ENCODE measurements at places on chromosomes 7 and 10.

GRCh38 chr10:1540144-1540543, 197.2 kb downstream of the ADARB2 start:
- DNase-seq = no peak

DNA sequence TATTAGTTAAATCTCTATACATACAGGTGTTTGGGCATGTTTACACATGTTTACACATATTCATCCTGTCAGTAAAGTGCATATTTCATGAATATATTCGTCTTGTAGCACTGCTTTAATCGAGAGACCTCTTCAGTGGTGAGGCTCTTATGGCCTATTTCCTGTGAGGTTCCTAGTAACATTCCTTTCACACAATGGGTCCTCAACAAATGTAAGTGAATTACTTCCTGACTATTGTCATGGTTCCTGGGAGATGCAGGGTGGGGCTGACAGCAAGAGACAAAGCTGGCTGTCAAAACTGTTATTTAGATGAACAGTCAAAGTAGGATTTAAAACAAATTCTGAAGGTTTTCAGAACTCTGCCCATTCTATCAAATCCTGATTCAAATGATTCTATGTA, 12.4 kb upstream of the SEMA3A start:
- no peak for DNase-seq

DNA sequence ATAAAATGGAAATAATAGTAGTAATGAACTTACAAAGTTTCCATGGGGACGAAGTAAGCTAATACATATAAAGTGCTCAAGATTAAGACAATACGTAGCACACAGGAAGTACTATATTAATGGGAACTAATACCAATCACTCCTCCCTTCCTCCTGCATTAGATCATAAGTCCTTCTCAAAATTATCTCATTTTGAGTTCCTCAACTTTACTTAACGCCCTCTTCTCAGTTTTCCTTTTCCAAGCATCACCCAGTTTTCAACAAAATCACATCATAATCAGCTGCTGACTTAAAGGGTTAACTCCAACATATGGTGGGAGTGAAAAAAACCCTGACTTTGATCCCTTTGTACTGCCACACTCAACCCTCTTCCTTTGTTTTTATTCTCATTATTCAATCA, 24.4 kb downstream of the JMJD1C start:
- no peak for DNase-seq

- DNase-seq = no peak
Observed at GRCh38 chr10:119546009-119546408, 3.5 kb upstream of the RGS10 start.

DNA sequence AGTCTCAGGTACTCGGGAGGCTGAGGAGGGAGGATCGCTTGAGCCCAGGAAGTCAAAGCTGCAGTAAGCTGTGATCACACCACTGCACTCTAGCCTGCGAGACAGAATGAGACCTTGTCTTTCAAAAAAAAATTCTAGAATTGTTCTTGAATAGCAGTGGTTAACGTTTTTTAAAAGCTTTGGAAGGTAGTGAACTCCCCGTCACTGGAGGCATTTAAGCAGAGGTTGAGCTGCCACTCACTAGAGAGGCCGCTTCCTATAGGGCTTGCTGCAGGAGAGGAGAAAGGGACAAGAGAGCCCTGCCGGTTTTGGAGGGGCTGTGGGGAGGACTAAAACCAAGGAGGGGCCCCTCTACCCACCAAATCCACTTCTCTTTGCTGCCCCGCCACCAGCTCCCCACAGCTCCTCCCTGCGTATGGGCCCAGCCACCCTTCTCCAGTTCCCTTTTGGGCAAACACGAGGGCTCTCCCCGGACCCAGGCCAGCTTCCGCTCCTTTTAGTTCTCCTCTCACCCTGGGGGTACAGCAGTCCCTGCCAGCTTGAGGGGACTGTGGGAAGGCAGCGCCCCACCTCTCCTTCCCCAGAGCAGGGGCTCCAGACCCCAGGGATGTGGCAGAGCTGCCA, 86.9 kb upstream of the GTF2I start:
- no peak for DNase-seq

- DNase-seq = no peak
Observed at GRCh38 chr10:7956508-7956907, 98.0 kb upstream of the GATA3 start.

GRCh38 chr7:64875258-64875657, 27.8 kb upstream of the ZNF273 start:
- no peak for DNase-seq

GRCh38 chr7:157994319-157994718, 593.3 kb downstream of the PTPRN2 start:
- no peak for DNase-seq

DNA sequence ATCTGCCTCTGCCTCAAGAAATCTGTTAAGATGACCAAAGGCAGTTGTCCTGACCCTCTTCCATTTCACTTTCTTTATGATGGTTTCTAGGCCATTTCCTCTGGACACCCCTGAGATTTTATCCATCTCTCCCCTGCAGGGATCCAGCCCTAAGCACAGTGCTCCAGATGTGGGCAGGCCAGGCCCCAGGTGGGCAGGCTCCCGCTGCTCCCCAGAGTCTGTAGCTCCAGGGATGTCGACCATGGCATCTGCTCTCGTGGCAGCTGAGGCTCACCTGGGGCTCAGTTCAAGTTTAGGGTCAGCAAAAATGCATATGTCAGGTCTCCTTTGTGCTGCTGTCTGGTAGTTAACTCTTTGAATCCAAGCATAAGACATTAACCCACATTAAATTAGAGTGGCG, 11.8 kb downstream of the CEP41 start:
- DNase-seq = no peak

DNA sequence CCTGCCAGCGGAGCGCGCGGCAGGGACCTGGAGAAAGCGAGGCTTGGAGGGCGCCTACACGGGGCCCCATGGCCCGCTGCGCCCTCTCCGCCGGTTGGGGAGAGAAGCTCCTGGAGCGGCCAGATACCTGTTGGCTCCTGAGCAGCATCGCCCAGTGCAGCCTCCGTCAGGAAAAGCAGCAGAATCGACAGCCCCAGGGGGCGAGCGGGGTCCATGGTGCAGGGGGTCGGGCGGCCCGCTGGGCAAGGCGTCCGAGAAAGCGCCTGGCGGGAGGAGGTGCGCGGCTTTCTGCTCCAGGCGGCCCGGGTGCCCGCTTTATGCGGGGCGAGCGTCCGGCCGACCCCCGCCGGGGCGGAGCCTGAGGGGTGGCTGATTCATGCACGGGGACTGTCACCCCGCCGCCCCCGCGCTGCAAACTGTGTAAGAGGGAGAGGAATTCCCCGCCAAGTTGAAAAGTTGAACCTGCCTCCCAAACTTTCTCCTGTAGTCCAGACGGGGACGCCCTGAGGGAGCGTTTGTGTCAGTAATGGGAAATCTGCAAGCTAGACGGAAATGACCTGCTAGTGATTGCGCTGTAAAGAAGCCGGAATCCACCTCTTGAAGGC, at the start of gene TFPI2:
Gene TFPI2 (minus strand): TSS at position 290 of the 605 bp plus-strand sequence. CDS start 75 bp downstream, at position 215.
- peak; percentile 32 for DNase-seq

GRCh38 chr10:4892681-4893080, 66.7 kb downstream of the AKR1E2 start:
- no peak for DNase-seq

DNA sequence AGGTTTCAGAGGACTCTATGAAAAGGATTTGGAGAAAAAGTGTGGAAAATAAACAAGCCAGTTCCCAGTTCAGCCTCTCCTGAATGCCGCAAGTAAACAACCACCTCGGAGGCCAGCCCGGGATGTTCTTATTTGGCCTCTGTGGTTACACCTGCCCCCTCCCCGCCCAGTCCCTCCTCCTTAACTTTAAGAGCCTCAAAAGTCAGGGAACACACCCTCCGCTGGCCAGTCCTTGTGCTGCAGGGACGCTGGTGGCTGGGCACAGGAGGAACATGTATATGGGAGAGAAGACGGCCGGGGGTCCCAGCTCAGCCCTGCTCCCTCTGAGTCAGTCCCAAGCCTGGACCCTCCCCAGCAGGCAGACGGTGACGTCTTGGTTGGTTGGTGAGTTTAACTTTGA, 6.1 kb downstream of the CHST3 start:
- DNase-seq = no peak

DNA sequence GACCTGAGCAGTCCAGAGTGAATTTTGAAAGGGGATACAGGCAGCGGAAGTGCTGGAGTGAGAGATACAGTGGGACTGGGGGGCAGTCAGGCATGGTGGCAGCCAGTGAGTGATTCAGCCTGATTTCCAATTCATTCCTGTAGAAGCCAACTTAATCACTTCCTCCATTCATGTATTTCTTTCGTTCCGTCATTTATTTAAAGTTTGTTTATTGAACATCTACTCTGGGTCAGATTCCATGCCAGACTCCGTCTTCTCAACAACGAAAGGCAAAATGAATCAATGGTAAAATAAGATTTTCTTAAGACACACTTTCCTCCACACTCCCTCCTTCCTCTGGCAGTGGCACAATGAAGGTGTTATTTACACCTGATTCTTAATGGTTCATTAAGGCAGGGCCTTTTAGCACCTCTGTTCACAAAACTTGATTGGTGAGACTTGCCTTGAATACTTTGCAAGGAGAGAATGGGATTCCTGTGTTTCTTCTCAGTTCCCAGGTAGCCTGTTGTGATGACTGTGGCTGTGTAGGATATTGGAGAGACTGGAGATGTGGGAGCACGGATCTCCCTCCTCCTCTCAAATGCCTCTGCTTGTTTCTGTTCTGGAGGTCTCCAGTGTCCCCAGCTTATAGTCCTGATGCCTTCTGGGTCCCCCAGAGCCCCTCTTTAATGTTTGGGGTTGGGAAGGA, 27.9 kb downstream of the ADCYAP1R1 start:
- DNase-seq = no peak

- peak; percentile 51 for DNase-seq
Observed at GRCh38 chr10:84177541-84178141, 4.0 kb downstream of the GPR15LG start.

GRCh38 chr10:24850727-24851296, 101.6 kb downstream of the PRTFDC1 start:
- DNase-seq = no peak

- no peak for DNase-seq
Observed at GRCh38 chr10:132390921-132391675, 5.9 kb upstream of the PWWP2B start.

GRCh38 chr7:79810916-79811315, 323.7 kb upstream of the GNAI1 start:
- DNase-seq = no peak

DNA sequence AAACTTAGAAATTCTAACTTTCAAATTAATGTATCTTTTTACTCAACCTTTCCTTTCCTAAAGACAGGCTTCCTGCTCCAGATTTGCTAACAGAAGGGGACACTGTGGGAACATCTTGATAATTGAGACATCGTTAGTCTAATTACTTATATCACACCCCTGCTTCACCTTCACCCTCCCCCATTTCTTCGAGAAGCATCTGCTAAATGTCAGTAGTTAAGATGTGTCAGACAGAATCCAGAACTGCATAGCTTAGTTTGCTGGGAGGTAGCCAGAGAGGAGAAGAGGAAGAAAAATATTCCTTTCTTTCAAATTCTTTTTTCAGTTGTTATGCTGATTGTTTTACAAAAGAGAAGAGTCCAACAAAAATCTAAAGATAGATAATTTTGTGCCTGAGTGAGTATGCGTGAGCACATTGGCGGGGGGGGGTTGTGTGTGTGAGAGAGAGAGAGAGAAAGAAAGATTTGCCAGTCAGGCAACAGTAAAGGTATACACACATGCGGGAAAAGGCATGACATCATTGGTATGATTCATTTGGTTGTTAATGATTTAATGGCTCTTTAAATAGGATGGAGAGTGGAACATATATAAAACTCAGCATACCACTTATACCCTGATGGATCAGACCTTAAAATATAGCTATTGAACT, 192.4 kb downstream of the PTN start:
- DNase-seq = no peak

DNA sequence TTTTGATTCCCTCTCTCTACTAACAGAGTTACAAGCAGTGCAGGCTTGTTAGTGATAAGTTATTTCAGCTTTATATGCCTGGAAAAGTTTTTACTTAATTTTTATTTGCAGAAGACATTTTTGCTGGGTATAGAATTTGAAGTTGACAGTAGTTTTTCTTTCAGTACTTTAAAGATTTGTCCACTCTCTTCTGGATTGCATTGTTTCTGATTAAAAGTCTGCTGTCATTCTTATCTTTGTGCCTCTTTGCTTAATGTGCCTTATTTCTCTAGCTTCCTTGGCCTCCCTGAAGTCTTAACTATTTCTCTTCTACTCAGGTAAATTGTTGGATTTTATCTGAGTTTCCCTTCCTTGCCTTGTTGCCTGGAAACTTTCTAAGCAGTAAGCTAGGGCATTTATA, 36.2 kb downstream of the PLCE1 start:
- no peak for DNase-seq

DNA sequence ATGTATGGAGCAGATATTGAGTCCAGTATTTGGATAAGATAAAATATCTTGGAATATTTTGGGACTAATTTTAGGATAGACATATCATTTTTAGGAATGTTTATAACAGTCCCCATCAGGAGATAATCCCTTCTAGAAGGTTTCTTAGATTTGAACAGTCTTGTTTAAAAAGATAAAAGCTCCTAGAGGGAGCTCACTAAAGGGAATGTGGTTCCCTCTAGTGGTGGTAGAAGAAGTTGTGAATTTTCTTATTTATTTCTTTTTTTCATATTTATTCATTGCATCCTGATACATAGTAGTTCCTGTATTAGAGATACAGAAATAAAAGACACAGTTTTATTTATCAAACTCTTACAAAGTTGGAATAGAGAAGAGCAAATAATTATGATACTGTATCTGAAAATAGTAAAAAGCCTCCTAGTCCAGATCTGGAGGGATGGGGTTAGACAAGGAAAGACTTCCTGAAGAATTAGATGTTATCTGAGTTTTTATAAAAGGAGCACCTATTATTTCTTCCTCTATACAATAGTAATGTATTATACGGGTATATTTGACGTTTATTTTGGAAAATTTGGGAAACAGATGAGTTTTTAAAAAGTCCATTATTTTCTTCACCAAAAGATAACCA, 24.5 kb upstream of the KLF14 start:
- no peak for DNase-seq

DNA sequence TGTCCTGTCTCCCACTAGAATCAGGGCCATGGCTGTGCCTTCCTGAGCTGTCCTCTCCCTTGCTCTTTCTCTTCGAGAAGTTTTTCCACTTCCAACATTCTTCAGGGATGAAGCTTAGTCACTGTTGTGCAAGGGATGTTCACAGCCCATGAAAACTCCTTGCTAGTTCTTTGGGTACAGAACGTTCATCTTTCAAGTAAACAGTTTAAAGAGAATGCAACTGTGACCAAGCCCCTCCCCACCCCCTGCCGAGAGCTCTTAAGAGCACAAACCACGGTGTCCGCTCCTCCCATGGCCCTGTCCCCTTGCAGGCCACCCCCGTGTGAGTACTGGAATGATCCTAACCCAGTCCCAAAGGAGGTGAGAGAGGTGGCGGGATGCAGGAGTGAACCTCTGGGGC, 161.1 kb upstream of the RHEB start:
- no peak for DNase-seq

GRCh38 chr10:36391405-36391804, 734.0 kb upstream of the ANKRD30A start:
- DNase-seq = no peak

DNA sequence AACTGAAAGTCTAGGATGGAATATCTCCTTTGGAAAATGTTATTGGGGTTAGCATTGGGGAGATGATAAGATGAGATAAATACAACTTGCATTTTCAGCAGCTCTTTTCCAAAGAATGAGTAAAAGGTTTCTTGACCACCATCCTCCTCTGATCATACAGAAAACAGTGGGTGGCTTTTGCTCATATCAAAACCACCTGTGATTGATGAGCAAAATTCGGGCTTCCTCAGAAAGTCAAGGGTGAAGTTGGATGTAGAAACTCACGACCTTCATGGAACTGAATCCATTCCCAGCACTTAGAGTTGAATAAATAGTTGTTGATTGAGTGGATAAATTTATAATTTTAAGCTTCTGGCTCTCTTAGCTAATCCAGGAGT, 158.4 kb downstream of the DNAJB6 start:
- no peak for DNase-seq

- no peak for DNase-seq
Observed at GRCh38 chr10:87878664-87879459, 15.4 kb downstream of the PTEN start.
